CMK (cell line): ENCODE measurements at places on chromosomes 12 and 14.

GRCh38 chr12:74984631-74985030 is 225.0 kb downstream of the KCNC2 start:
- no peak for DNase-seq

DNA sequence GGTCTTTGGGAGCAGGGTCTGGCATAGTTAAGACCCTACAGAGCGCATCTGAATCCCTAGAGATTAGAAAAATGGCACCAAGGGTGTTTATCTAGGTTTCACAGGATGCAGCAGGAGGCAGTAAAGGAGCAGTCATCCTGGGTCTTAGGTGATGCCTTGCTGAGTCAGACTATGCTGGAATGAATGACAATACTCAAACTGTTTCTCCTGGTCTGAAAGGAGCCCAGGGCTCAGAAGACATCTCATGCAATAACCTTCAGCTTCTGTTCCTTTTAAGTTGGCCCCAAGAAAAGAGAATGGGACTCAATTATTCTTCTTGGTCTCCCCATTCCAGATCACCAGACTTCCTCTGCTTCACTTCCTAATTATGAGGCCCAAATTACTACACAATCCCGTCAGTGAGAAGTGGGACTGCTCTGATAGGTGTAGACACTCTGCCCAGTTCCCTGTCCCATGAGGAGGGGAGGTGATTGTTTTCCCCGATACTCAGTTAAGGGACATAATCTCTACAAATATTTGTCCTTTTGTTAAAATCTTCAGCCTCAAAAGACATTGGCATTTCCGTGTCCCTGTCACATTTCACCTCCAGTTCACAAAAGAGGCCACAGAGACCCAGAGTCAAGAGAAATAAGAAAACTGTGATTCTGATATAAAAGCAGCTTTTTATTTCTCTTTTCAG is 14.8 kb upstream of the APOF start:
- DNase-seq: no peak

GRCh38 chr12:64497484-64497883 is 45.6 kb downstream of the TBK1 start:
- no peak for DNase-seq

DNA sequence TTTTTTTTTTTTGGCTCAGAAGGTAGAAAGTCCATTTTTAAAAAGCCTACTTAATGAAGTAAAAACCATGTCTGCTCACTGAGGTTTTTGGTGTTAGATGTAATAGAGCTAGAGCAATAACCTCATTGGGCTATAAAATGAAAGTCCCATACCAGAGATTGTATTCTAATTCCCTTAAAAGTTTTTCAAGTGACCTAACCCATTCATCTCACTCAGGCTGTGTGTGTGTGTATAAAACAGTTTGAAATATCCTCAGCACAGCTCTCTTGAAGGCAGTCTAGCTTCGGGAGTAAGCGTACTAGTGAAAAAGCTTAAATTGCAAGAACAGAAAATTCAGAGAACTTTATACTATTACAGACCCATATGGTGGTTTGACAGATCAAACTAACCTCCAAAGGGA is 313.8 kb downstream of the CEP128 start:
- no peak for DNase-seq

DNA sequence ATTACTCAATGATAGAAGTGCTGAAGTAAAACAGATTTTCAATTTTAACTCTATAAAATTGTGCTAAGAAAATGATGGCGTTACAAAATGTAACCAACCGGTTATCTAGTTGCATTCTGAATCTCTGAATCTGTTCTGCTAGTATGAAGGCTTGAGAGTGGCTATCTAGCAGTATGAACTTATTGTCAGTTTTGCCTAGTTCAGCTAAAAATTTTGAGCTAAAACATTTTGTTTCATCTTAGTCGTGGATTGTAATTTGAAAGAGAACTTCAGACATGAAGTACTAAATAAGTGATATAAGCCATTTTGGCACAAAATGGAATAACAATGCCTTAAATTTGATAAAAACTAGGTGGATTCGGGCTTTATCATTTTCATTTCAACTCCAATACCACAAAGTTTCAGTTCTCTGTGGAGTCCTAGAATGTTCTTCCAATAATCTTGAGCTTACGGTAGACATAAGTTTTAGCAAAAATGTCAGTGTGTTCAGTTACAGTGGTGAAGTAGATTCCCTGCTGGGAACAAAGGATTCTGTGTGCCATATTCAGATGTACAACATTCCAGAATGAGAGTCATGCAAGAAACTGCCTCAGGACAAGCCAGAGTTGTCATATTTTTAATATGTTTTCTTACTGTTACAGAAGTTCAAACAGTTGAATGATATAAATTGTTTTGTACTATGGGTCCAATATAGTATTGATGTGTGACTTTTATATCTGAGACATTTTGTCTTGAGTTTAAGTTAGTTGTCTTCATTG is 28.1 kb downstream of the ATP6V1D start:
- no peak for DNase-seq

GRCh38 chr12:40261937-40262336 is 37.1 kb downstream of the LRRK2 start:
- DNase-seq: no peak

- no peak for DNase-seq
Observed at GRCh38 chr14:76998910-76999309, 29.6 kb downstream of the IRF2BPL start.

DNA sequence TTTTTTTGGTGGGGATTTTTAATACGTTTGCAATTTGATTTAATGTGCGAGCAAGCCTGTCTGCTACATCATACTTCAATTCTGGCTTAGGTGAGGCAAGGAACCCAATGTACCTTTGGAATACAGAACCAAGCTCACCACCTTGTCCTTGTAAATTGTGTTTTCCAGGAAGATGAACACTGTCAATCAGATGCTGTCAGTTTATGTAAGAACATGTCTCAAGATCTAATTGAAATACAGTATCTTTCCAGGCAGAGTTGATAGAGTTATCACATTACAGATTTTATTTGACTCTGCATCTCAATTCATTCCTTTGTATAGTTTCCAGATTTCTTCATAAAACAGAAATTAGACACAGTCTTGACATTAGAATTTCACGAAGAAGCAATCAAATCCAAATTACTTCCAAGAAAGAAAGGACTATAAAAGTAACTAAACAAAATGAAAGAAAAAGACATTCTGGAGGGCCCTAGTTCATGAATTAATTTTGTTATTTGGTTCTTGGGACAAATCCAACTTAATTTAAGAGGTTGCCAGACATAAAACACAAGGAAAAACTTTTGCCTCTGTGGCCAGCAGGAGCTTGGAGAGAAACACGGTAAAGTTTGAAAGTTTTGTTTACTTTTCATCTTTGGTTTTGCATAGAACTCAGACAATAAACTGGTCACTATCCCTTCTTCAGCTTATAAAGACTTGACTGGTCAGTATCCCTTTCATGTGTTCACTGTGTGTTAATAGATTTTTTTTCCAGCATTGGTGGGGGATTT is 16.4 kb upstream of the MED13L start:
- DNase-seq: no peak

- DNase-seq: no peak
Observed at GRCh38 chr12:107448198-107448597, 237.4 kb upstream of the PWP1 start.

GRCh38 chr14:85644211-85644610 is 114.3 kb downstream of the FLRT2 start:
- no peak for DNase-seq

DNA sequence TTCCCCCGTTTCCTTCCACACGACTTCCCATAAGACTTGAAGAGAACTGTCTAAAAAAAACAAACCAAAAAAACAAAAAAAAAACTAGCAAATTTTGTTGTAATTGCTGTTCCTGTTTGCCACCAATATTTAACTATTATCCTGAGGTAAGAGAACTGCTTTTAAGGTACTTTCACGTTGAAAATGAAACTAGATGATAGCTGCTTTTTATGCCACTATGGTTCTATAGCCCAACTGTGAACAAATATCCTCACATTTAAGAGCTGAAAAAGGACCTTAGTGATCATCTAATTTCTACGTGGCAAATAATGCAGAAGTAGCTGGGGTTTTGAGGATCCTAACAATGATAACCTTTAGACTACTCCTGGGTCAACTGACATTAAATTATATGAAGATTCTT is 98.6 kb downstream of the TAOK3 start:
- DNase-seq: no peak

DNA sequence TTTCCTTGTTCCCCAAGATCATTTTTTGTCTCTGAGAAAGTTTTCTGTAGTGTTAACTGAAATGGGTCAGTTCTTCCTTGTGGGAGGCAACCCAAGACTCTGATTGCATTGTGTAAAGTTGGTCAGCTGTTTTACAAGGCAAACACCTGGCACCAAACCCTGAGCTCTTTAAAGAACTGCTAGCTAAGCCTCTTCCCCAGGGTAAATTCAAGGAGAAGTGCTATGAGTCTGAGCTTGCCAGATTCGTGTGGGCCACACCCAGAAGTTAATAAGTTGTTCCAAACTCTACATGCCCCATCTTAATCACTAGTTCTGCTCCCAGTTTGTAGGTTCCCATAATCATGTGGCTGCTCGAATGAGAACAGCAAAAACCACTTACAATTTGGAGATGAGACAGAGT is 214.5 kb downstream of the BTG1 start:
- no peak for DNase-seq

DNA sequence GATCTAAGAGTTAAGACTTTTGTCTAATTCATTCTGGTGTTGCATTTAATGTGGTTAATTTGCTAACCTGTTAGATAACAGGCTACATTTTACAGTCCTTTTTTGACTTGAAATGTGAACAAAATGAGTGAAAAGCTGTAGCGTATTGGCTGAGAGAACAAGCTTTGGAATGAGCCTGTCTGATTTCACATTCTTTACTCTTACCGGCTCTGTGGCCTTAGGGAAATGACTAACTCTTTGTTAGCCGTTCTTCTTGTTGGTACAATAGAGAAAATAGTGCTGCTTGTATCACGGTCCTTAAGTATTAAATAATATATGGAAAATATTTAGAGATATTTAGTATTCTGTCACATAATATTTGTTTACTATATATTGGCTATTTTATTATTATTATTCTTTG is 1.9 kb downstream of the MNAT1 start:
- no peak for DNase-seq
